ENCODE measurements at places on chromosomes 11 and 22.

DNA sequence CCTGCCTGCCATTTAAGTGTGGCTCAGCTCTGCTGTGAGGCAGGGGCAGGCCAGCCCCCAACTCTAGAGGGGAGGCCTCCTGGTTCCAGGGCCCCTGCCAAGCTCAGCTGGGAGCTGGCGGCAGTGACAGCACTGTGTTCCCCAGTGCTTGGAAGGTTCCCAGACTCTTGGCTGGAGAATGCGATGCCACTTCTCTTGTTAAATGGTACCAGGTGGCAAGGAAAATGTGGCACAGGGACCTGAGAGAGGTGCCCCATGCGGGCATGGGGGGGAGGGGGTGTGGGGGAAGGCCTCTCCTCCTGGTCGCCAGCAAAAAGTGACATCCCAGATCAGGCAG is 8.4 kb upstream of the TNFRSF13C start:
- no peak for DNase-seq

GRCh38 chr22:37697538-37697835 is 639 bp downstream of the TRIOBP start:
- no peak for DNase-seq

DNA sequence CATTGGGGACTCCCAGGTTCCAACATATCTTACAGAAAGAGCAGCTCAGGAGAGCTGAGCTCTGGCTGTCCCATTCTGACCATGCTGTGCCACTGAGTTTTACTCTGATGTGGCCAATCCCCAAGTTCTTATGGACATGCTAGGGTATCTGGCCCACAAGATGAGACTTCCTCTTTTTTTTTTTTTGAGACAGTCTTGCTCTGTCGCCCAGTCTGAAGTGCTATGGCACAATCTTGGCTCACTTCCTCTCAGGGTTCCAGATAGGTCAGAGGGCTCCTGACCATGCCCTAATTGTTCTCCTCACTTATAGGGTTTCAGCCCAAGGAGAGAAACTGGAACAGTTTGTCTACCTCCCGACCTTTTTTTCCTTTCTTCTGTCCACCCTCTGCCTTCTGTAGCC is 152.3 kb upstream of the CCDC90B start:
- no peak for DNase-seq

DNA sequence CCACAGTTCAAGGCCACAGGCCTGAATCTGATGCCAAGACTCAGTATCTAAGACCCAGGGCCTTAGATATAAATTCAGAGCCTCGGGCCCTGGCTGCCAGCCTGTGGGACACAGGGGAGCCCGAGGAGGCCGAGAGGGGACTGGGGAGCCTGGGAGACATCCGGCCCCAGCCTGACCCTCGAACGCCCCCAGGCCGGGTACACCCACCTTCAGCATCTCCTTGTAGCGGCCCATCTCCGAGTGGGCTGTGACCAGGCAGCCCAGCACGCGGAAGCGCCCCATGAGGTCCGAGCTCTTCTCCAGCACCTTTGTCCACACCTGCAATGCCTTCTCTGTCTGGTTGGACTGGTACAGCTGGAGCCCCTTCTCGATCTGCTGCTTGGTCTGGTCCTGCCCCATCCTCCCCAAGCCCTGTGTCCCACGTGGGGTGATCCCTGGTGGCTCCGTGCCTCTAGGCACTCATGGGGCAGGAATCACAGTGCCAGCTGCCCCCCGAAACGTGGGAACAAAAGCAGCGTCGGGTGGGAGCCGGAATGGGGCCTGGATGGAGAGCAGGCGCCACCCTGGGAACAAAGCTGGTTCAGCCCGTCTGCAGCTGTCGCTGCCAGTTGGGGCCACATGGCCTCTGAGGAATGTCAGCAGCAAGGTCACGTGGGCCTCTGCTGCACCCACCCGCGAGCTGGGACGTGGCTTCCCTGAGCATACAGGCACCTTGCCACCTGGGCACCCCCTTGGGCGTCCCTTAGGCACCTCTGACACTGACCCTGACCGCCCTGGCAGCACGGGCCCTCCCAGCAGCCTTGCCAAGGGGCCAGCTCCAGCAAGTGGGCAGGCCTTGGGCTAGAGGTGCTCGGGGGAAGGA is at the start of gene RAPSN:
Gene RAPSN, minus strand, starts transcription at position 571 of the 862 bp plus-strand sequence. Its CDS starts 172 bp downstream, at position 399.
- DNase-seq, result no peak

DNA sequence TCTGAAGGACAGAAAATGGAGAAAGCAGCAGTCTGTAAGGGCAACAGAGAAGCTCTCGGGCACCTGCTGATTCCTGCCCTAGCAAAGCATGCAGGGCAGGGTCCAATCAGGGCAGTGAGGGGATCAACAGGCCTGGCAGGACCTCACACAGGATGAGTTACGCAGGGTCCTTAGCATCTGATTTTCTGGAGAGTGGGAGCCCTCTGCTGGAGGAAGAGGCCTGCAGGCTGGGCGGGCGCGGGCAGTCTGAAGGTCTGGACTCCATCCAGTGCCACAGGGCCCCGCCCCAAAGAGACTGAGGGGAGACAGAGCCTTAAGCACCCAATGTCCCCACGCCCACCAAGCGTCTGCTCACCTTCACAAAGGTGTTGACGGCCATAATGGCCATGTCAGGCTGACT is 28.9 kb downstream of the AP1B1 start:
- no peak for DNase-seq

DNA sequence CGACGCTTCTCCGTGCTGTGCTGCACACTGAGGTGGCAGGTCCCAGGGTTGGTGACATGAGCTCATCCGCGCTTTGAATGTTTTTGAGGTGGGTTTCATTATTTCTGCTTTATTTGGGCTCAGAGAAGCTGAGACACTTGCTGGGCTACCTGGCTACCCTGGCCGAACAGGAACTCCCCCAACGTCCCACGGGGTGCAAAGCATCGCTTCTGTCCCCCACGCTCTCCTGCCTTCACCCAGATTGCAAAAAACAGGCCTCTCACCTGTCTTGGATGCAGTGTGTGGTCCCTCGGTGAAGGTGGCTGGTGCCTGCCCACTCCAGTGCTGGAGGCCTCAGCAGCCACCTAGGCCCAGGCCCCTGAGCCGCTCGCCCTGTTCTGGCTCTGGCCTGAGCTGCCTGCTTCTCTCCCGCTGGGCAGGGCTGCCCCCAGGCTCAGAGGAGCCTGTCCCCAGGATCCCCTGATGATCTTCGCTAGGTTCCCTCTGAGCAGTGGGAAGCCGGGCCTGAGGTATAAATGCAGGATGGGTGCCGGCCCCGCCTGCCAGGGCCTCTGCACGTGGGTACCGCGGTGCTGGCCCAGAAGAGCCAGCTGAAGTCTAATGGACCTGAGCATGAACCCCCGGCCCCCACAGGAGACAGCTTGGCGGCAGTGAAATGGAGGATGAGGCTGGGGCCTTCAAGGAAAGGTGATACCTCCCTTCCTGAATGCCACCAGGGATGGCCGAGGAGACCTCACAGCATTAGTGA is 15.8 kb upstream of the MRGPRD start:
- DNase-seq, result no peak

DNA sequence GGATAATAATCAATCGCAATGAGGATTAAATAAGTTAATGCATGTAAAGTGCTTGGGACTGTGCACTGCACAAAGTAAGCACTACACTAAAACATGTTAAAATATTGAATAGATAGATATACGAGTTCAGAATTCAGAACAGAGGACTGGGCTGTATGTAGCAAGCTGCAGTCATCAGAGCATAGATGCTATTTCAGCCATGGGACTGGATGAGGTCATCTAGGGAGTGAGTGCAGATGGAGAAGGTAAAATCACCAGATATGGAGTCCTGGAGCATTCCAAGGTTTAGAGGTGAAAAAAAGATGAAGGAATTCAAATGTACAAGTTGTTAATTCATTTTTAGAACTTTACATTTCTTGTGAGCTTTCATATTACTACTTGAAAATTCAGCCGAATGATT is 347.5 kb upstream of the DDI1 start:
- DNase-seq, result no peak

Data from COR-L47 (cell line).